ENCODE measurements at places on chromosomes 3 and 15. TPM values are rescaled to one million over a fixed set of nuclear protein-coding genes. Genes with fewer than 3 reads are reported as not detected.

DNA sequence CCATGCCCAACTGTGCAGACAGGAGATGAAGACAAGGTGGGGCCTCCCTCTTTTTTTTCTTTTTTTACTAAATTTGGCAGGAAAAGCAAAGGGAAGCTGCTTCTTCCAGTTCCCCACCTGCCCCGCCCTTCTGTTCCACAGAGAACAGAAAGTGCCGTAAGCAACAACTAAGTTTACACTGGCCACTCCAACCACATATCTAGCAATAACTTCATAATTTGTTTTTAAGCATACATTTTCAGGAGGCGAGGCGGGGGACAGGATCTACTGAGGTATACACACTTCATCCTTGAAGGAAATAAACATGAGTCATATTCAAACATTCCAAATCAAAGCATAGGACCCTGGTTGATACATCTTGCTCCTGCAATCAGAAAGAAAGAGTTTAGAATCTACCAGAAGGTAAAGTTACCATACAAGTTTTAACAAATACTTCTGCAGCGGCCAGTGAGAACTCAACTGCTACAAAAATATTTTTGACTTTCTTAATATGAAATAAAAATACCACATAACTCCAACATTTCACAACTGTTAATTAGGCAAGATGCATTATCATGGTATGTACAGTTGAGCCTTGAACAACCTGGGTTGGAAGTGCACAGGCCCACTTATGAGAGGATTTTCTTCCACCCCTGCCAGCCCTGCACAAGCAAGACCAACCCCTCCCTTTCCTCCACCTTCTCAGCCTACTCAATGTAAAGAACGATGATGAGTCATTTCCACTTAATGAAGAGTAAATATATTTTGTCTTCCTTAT is 50.7 kb downstream of the FOXP1 start:
- no peak for DNase-seq

- no peak for DNase-seq
These were observed 2.0 kb upstream of the JMJD7 start for GRCh38 chr15:41825572-41826535.

- DNase-seq = no peak
These were observed 9.2 kb upstream of the PDZRN3 start for GRCh38 chr3:73633916-73634344.

DNA sequence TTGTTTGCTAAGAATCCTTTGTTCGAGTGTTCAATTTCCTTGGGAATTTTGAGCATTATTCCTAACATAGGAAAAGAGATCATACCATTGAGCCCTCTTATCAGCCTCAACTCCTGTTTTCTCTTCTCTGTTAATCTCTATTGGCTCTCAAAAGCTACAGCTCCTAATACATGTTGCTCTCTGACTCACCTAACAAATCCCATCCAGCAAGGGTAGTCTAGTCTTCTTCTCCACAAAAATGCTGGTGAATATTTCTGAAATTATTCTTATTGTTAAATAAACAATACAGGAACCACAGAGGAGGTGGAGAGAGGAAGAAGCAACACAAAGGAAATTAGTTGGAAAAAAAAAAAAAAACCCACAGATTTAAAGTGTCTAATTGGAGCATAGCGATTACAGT is 325.8 kb upstream of the NAALADL2 start:
- DNase-seq = no peak

DNA sequence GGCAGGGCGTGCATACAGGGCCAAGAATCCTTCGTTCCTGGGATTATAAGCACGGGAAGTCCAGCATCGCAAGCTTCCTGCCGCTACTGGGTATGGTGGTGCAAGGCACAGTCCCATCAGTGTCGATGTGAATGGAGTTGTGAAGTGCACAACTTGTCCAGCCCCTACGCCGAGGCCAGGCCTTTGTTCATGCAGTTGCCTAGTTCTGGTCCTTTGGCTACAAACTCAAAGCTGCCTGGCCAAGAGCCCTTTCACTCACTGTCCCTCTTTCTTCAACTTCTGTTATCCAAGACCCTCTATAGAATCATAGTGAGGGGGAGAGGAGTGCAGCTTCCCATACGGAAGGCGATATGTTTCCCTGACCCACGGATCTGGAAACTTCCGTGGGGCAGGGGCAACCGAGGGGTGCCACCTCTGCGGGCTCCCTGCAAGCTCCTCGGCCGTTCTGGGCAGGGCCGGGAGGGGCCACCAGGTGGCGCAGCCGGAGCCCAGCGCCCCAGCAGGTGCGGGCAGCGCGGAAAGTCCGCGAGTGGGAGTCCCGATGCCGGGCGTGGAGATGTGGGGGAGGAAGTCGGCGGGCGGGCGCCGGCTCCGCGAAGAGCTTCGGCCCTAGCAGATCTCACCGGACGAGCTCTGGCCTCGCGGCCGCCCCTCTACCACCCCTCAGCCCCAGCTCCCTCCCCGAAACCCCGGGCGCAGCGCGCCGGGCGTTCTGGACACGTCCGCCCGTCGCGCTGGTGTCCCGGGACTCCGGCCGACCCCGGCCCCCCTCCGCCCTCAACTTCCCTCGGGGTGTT is 693 bp downstream of the RASGRP1 start:
- DNase-seq = peak; percentile 9

GRCh38 chr3:52531860-52532516 is 1.7 kb downstream of the NT5DC2 start:
- no peak for DNase-seq

GRCh38 chr3:194606941-194607340 is 26.3 kb downstream of the TMEM44 start:
- no peak for DNase-seq

DNA sequence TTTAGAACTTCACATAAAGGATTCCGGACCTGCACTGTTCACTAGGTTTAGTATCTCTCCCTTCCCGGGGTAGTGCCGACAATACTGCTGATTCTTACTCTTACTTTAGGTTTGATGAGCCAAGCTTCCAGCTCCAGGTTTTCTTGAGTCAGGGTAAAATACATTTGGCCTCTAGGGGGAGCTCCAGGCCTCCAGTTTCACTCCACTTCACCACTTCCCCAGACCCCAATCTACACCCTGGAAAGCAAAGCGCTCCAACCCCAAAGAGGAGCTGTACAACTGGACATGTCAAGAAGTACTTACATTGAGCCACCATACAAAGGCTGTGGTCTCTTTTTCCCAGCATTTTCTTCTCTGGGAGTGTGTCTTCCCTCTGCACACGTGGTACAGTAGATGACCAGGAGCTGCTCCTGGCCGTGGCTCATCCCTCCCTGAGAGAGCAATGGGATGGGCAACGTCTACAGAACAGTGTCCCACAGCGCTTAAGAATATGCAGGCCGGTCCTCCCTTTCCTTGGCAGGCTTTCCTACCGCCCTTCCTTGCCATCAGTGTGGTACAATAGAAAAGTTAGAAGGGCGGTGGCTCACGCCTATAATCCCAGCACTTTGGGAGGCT is 93.9 kb upstream of the CCDC80 start:
- DNase-seq = peak; percentile 59

- DNase-seq = no peak
These were observed 76.2 kb downstream of the NR2F2 start for GRCh38 chr15:96406701-96407100.

DNA sequence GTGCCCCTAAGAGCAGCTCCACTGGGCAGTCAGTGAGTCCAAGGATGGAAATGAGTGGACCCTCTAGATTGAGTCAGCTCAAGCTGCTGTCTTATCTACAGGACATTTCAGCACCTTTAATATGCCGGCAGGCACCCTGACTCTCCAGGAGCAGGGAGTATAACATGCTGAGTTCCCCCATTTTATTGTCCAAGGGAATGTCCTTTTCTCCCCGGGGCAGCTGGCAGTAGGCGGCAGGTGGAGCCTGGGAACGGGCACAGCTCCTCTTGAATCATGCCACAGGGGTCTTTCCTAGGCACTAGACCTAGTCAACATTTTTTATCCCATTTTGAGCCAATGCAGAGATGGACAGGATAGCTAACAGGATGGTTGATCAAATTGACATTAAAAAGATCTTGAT is 14.8 kb downstream of the WNT7A start:
- no peak for DNase-seq

DNA sequence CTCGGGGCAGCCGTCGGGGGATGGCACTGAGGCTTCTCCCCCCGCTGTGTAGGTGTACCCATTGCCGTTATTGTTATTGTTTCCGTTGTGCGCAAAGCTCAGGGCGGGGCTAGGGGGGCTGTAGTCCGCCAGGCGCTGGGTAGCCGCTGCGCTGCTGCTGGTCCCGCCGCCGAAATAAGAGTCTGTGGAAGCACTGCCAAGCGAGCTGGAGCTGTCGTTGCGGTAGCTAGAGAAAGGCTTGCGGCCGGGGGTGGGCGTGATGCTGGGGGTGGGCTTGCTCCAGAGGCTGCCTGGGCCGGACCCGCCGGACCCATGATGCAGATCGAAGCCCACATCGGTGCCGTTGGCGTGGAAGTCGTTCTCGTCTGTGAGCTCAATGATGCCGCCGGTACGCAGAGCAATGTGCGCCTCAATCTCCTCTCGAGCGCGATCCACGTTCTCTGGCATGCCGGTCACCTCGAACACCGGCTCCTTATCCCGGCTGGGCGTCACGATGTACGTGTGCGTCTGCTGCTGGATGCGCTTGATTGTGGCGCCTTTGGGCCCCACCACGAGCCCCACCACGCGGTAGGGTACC is 1.9 kb downstream of the MEX3B start:
- DNase-seq = no peak

GRCh38 chr3:148309390-148310035 is 388.2 kb upstream of the AGTR1 start:
- DNase-seq = peak; percentile 3

GRCh38 chr3:46931631-46932331 is 44.8 kb downstream of the CCDC12 start:
- DNase-seq = peak; percentile 78

The CFAP20DC gene
- total RNA-seq = 0.77 TPM

The BUB1B gene
- total RNA-seq = 20.2 TPM

The CELF6 gene
- total RNA-seq = not detected
